Activated naive CD4-positive, alpha-beta T cell treated with anti-CD3 and anti-CD28 coated beads, Interleukin-2, amount 50 U/mL, for 72 hours (primary cell): ENCODE measurements at places on chromosomes 1 and 21. TPM values are rescaled to one million over a fixed set of nuclear protein-coding genes. Genes with fewer than 3 reads are reported as not detected.

GRCh38 chr1:112637254-112638109 lies 17.9 kb downstream of the CAPZA1 start:
- no peak for DNase-seq

DNA sequence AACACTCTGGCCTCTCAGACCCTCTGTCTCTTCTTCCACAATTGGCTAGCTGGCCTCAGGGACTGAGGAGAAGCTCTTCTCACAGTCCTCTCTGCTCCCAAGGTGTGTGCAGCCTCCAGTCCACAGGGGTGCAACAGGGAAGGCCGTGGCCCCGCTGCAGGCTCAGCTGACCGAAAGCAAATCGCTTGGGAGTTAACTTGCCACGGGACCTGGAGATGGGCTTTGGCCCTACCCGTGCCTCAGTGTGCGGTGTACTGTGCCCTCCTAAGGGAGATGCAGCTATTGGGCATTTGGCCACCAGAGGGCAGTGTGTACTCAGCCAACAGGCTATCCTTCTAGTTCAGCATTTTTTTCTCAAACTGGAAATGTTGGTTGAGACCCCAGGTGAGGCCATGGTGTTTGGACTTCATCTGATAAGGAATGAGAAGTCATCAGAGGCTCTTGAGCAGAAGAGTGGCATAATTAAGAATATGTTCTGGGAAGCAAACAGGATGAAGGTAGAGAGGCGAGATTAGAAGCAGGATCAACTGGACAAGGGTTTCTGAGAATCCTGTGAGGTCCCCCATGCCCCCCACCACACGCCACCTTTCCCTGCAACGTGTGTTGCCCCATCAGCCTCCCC lies 42.5 kb upstream of the TMEM125 start:
- peak; percentile 88 for DNase-seq

DNA sequence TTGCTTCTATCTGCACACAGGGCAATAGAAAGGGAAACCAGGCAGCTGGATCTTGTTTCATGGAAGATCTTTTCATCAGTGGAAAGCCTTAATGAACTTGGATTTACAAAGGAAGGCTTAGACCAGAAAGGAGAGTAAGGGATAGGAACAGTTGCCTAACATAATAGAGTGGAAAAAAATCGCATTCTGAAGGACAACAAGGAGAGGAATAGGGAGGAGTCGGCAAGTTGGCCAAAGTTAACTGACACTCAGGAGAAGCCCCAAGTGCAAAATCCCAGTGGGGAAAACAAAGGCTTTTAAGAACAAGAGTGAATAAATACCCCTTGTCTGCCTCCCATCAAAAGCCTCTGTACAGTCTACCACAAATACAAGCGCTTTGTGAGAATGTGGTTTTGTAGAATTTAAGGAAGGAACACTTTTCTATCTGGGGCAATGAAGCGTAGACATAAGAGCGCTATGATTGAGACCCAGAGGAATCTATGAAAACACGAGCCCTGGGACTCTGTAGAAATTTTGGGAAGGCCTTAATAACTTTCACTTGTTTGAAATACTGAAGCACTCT lies 74.1 kb downstream of the ZNF648 start:
- DNase-seq = no peak

The FMO3 gene
- not detected for total RNA-seq

DNA sequence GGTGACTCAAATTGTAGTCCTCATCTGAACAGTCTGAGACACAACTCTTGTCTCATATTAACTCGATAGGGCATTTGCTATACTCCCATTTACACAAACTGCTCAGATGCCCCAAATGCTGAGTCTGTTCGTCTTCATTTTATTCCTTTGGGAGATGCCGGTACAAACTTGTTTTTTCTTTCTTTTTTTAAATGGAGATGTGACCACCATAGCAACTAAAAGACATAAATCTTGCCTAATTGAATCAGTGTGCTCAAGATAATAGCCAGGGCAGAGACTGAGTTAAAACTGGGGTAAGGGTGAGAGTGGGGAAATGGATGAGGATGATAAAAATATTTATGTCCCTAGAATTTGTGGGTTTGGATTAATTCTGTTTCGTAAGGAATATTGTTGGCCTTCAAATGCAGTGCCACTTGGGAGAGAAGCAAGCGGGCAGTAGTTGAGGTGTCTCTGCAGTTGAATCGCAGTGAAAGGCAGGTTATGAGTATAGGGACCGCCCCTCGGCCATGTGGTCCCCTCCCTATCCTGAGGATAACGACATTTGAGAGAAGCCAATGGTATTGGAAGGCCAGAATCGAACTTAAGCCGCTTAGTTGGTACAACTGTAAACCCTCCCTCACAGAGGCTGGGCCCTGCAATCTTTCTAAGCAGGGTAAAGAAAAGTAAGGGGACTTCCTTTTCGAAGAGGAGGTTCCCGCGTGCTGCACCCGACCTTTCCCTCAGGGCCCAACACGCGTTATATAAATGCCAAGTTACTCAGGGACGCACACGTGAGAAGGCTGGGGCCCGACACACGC lies 859 bp upstream of the LRRC8B start:
- DNase-seq = no peak

DNA sequence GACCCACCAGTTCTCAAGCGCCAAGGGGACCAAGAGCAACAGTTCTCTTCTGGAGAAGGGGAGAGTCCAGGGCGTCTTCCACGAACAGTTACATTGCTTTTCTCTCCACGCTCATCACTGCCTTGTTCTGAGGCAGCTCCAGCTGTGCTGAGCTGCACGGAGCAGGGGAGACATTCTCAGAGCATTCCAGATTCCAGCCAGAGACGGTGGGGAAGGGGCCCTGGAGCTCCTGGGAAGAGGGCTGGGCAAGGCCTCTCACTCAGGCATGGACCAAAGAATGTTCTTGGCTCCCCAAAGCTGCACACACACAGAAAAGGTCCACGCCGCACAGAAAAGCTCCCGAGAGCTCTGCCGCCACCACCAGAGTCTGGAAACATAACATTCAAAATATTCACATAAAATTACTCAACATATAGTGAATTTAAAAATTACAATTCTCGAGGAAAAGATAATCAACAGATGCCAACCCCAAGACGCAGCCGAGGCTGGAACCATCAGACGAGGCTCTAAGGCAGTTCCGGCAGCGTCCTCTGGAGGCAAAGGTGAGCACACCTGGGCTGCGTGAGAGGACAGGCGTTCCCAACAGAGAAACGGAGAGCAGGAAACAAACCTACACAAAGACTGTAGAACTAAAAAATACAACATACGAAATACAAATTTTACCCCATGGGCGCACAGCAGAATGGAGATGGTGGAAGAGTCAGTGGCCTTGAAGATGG lies 40.5 kb downstream of the UBE2G2 start:
- no peak for DNase-seq

- DNase-seq = peak; percentile 83
These were observed at the start of gene TNFRSF9 for GRCh38 chr1:7940745-7941436. TNFRSF9 (minus strand) TSS chr1:7940839; CDS start chr1:7939994, 845 bp downstream.

The GUCA2B gene
- total RNA-seq = not detected

GRCh38 chr1:36988741-36989193 lies 45.5 kb downstream of the GRIK3 start:
- no peak for DNase-seq

The KRTAP10-3 gene
- total RNA-seq = not detected

The COL24A1 gene
- not detected for total RNA-seq

DNA sequence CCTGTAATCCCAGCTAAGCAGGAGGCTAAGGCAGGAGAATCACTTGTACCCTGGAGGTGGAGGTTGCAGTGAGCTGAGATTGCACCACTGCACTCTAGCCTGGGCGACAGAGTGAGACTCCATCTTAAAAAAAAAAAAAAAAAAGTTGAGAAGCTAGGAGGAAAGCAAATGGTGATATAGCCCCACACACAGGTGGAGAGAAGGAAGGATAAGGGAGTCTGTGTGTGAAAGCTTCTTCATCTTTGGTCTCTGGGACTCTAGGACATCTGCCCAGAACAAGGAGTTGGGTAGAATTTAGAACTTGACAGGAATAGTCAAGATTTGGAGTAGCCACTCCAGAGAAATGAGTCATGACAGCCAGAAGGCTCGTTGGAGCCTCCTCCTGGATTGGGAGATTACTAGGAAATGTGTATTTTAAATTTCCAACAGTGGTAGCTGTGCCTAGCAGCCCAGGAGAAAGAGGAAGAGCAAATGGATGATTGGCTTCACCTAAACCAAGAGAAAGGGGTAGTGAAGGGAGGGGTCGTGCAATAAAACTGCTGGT lies 19.9 kb downstream of the NPL start:
- no peak for DNase-seq

DNA sequence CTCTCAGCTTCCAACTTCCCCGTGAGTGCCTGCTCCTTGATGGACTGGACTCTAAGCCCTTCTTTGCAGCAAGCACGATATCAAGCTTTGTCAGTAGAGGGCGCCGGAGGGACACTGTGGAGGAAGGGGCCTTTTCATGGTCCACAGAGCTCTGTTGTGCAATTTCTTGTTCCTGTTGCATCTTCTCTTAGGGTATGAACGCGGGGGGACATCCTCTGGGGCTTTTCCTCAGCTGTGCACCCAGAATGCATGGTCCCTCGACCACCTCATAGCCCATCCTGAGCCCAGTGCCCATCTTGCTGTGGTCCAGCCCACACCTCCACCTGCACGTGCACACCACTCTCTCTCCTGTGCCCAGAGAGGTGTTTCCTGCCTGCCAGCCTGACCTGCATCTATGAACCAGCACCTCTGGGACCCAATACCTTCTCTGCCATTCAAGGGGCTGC lies 556.8 kb downstream of the PTPRU start:
- peak; percentile 85 for DNase-seq

The MACO1 gene
- total RNA-seq = 14.3 TPM

DNA sequence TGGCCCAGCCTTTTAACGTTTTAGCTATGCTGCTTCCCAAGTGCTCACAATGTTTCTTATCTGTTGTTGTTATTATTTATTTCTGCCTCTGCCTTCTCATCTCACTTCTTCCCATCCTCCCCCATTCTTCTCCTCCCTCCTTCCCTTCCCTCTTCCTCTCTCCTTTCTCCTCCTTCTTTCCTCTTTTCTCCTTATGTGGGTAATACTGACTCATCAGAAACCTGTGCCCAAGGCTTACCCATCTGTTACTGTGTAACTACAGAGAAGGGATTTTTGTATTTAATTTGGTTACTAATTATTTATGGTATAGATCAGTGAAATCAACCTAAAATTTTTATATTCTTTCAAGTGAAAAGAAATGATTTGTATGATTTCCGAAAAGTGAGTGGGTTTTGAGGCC lies 120.3 kb downstream of the KCNK2 start:
- DNase-seq = no peak

The HENMT1 gene
- total RNA-seq = 14.5 TPM

- no peak for DNase-seq
These were observed 10.8 kb downstream of the AADACL4 start for GRCh38 chr1:12654657-12655056.

The VCAM1 gene
- total RNA-seq = not detected

GRCh38 chr1:205306929-205307566 lies 14.5 kb downstream of the NUAK2 start:
- DNase-seq = no peak

The CFAP107 gene
- not detected for total RNA-seq

- no peak for DNase-seq
These were observed 9.3 kb upstream of the ARHGAP29 start for GRCh38 chr1:94246692-94247137.

The S100A2 gene
- total RNA-seq = 7.8 TPM

DNA sequence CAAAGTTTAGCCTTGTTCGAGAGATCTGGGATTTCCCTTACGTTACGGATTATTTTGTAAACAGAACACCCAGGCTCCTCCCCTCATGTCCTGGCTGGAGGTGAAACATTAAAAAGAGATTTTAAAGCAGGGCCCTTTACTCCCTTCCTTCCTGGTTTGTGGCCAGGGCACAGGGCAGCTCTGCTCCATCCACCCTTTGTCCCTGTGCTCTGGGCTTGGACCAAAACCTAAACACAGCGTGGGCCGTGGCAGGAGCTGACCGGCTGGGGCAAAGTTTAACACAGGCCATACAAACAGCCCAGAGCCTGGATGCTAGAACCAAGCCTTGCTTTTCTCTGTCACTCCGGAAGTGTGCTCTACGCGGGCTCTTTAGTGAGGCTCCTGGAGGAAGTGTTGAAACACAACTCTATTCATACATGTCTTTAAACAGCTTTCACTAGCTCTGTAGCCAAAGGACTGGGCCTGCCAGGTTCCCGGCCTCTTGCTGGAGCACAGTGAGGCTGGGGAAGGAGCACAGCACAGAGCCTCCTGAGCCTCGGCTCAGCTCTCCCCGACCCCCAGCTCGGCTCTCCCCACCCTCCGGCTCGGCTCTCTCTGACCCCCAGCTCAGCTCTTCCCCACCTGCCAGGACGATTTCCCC lies 84.7 kb downstream of the PDE9A start:
- DNase-seq = peak; percentile 31

GRCh38 chr1:35883635-35884101 lies 659 bp downstream of the AGO1 start:
- DNase-seq = peak; percentile 67

- no peak for DNase-seq
These were observed 11.4 kb downstream of the SH3BP5L start for GRCh38 chr1:248814351-248814750.
